Naive thymus-derived CD8-positive, alpha-beta T cell (primary cell): ENCODE measurements at places on chromosomes 3 and 15. TPM values are rescaled to one million over a fixed set of nuclear protein-coding genes. Genes with fewer than 3 reads are reported as not detected.

LMAN1L gene
- not detected for polyA plus RNA-seq

DNA sequence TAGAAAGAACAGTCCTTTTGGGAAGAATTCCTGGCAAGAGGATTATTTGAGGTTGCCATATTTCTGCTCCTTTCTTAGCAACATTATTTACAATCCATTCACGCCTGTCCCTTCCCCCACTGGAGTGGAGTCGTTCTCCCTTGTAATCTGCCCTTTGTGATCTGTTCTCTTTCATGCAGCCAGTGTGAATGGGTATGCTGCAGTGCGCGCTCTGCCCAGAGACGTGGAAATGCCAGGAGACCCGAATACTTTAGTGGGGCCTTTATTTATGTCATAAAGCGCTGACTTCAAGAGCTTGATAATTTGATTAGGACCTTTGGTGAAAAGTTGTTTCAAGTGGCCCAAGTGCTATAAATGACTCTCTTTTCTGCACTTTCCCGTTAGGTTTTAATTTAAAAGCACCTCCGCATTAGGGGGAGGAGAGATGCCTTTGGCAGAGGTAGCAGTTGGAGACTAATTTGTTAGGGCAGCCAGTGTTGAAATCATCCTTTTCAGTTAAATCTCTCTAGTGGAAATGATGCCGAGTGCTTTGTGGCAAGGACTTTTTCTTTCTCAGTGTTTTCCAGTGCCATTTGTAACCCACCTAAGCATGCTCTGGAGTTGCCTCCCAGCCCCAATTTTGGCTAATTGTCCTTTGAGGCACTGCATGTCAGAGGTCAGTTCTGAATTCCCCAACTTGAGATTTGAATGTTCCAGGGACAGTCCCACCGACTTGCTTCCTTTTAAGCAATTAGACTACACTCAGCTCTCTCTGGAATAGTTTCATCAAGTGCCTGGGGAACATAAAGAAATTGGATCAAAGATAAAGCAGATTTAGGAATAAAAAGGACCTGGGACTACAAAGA is 52.4 kb downstream of the PSMD6 start:
- DNase-seq = no peak
- peaks cover 96% of the 10 kb centered on the region for H3K4me1 ChIP-seq
- H3K27ac ChIP-seq = peak overlapping the region; percentile 97
- H3K36me3 ChIP-seq = peaks cover 8% of the 10 kb centered on the region

GRCh38 chr3:95926904-95927501 is 887.4 kb upstream of the EPHA6 start:
- no peaks in the 10 kb centered on the region for H3K4me1 ChIP-seq
- no peak for DNase-seq
- no peaks in the 10 kb centered on the region for H3K36me3 ChIP-seq
- no peak overlapping the region for H3K4me3 ChIP-seq
- H3K27ac ChIP-seq = no peak overlapping the region

ATP13A4 gene
- not detected for polyA plus RNA-seq

STAB1 gene
- polyA plus RNA-seq = not detected

DNA sequence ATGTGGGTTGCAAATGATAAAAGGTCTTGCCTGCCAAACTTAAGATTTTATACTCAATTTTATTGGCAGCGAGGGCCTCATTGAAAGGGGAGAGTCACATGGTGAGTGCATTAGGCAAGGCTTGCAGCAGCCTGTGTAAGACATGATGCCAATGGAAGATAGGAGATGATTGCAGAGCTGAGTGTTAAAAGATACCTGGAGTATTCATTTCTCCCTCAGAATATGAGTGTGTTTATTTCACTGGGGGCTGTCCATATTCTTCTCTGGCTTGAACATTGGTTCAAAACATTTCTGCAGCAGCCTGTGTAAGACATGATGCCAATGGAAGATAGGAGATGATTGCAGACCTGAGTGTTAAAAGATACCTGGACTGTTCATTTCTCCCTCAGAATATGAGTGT is 165.2 kb upstream of the NUDT16 start:
- no peak overlapping the region for H3K27ac ChIP-seq
- peaks cover 3% of the 10 kb centered on the region for H3K27me3 ChIP-seq

GRCh38 chr15:74270854-74271520 is 34.9 kb downstream of the CCDC33 start:
- no peaks in the 10 kb centered on the region for H3K4me1 ChIP-seq
- no peak for DNase-seq
- no peaks in the 10 kb centered on the region for H3K36me3 ChIP-seq
- no peak overlapping the region for H3K4me3 ChIP-seq

DNA sequence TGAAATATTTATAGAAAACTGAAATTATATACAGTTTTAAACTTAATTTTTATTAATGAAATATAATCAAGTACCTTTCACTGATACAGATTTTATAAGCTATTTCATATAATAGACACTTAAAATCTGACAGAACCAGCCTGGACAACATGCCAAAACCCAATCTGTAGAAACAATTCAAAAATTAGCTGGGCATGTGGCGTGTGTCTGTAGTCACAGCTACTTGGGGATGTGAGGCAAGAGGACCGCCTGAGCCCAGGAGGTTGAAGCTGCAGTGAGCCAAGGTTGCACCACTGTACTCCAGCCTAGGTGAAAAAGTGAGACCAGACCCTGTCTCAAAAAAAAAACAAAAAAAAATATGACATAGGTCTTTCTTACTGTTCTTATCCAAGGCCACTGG is 238.3 kb upstream of the MANF start:
- DNase-seq = no peak
- peaks cover 6% of the 10 kb centered on the region for H3K4me1 ChIP-seq
- peaks cover 4% of the 10 kb centered on the region for H3K36me3 ChIP-seq

- no peak overlapping the region for H3K4me3 ChIP-seq
- H3K27ac ChIP-seq = no peak overlapping the region
- no peaks in the 10 kb centered on the region for H3K27me3 ChIP-seq
- peaks cover 11% of the 10 kb centered on the region for H3K36me3 ChIP-seq
These were observed 32.1 kb downstream of the ZNF592 start for GRCh38 chr15:84780492-84780891.

LYSMD2 gene
- polyA plus RNA-seq = 29.6 TPM

DNA sequence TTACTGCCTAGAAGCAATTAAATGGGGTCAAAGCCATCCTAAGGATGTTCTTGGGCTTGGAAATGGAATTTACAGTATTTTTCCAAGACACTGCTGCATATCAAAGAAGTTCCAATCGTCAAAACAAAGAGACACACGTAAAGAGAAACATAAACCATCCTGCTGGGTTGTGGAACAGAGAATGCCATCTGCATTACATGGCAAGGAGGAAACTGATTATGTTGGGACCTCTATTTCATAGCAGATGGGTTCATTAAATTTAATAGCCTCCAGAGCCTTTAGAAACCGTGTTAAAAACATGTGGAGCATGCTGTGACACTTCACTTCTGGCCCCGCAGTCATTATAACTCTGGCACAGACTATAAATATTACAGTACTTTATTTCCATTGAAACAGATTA is 154.6 kb downstream of the LRTM1 start:
- H3K27me3 ChIP-seq = peaks cover 6% of the 10 kb centered on the region
- H3K4me3 ChIP-seq = no peak overlapping the region
- H3K4me1 ChIP-seq = no peaks in the 10 kb centered on the region
- no peak overlapping the region for H3K27ac ChIP-seq
- no peak for DNase-seq
- no peaks in the 10 kb centered on the region for H3K36me3 ChIP-seq

DCBLD2 gene
- polyA plus RNA-seq = 0.93 TPM

DNA sequence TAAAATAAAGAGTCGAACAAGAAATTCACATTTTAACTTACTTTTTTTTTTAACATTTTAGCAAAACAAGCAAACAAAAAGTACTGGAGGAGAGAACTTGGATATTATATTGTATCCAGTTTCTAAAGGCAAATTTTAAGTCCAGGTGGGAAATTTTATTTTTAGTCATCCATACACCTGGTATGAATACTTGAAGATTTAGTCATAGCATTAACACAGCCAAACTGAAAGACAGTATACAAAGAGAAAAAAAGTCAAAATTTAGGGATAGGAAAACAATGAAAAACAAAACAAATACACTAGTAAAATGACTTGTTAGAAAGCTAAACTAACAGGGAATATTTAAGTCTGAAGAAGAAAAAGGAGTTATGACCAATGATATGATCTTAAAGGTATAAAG is 69.1 kb downstream of the PROS1 start:
- no peak for DNase-seq
- no peak overlapping the region for H3K27ac ChIP-seq
- no peaks in the 10 kb centered on the region for H3K36me3 ChIP-seq
- no peak overlapping the region for H3K4me3 ChIP-seq
- H3K27me3 ChIP-seq = no peaks in the 10 kb centered on the region
- H3K4me1 ChIP-seq = no peaks in the 10 kb centered on the region

DNA sequence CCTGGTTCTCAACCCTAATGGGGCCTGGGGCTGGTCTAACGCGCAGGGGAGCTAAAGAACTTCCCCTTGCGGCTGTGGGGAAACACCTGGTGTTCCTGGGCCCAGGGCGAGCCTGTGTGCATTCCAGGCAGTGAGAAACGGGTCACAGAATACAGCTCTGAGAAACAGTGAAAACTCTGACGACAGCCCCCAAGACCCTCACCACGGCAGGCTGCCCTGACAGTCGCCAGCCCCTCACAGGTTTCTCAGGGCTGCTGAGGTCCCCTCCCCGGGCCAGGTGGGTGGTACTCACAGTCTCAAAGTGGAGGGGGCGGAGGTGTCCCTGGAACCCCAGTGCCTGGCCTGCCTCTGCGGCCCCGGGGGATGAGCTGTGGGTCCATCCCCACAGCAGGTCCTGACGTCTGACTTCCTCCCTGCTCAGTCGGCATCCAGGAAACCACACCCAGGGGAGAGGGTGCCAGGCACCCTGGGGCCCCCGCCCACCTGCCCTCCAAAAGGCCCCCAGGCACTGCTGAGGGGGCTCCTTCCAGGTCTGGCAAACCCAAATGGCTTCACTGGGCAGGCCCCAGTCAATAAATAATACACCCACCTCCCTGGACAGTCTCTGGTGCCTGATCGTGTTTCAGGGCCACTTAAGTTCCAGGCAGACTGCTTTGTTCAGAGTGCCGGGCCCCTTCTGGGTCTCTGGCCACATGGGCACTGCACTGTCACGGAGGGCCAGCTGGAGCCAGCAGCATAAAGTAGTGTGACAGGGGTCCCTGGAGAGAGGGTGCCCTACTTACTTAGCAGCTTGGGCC is 57.7 kb downstream of the IQSEC1 start:
- peak overlapping the region; percentile 89 for H3K4me3 ChIP-seq
- no peaks in the 10 kb centered on the region for H3K27me3 ChIP-seq
- DNase-seq = peak; percentile 64
- H3K36me3 ChIP-seq = peaks cover 5% of the 10 kb centered on the region

GRCh38 chr3:186613637-186614265 is 891 bp downstream of the AHSG start:
- no peaks in the 10 kb centered on the region for H3K36me3 ChIP-seq
- H3K27ac ChIP-seq = peak overlapping the region; percentile 15
- peak overlapping the region; percentile 2 for H3K4me3 ChIP-seq
- no peak for DNase-seq
- peaks cover 16% of the 10 kb centered on the region for H3K27me3 ChIP-seq

DNA sequence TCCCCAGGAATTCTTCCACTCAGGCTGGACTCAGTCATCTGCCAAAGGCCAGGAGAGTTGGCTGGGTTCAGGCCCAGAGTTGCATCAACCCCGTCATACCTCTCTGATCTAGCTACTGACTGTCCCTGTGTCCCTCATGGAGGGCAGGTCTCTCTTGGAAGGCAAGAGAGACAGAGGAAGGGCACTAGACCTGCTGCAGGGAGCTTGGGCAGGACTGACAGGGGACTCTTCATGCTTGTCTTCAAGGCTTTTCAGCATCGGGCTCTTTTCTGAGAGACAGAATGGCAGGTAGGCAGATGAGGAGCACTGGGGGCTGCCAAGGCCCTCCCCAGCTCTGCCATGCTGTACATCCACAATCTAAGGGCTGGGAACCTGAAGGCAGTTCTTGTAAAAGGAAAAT is 140.1 kb upstream of the MRPS22 start:
- no peak overlapping the region for H3K4me3 ChIP-seq
- H3K4me1 ChIP-seq = no peaks in the 10 kb centered on the region
- H3K36me3 ChIP-seq = no peaks in the 10 kb centered on the region
- peaks cover 4% of the 10 kb centered on the region for H3K27me3 ChIP-seq

- H3K4me1 ChIP-seq = no peaks in the 10 kb centered on the region
- H3K27ac ChIP-seq = no peak overlapping the region
- no peak overlapping the region for H3K4me3 ChIP-seq
- H3K27me3 ChIP-seq = no peaks in the 10 kb centered on the region
- DNase-seq = no peak
These were observed 37.6 kb downstream of the NANOGP8 start for GRCh38 chr15:35047528-35047927.

GRCh38 chr3:134106580-134106979 is 76.9 kb upstream of the SLCO2A1 start:
- peaks cover 10% of the 10 kb centered on the region for H3K27me3 ChIP-seq
- no peak overlapping the region for H3K4me3 ChIP-seq
- no peak for DNase-seq
- H3K36me3 ChIP-seq = peaks cover 7% of the 10 kb centered on the region
- H3K4me1 ChIP-seq = peaks cover 2% of the 10 kb centered on the region

GRCh38 chr3:110390372-110390771 is 681.2 kb upstream of the NECTIN3 start:
- DNase-seq = no peak
- no peak overlapping the region for H3K27ac ChIP-seq
- H3K4me3 ChIP-seq = no peak overlapping the region
- H3K36me3 ChIP-seq = no peaks in the 10 kb centered on the region
- H3K27me3 ChIP-seq = no peaks in the 10 kb centered on the region

TOPAZ1 gene
- polyA plus RNA-seq = not detected

PPIP5K1 gene
- polyA plus RNA-seq = 7.0 TPM

DNA sequence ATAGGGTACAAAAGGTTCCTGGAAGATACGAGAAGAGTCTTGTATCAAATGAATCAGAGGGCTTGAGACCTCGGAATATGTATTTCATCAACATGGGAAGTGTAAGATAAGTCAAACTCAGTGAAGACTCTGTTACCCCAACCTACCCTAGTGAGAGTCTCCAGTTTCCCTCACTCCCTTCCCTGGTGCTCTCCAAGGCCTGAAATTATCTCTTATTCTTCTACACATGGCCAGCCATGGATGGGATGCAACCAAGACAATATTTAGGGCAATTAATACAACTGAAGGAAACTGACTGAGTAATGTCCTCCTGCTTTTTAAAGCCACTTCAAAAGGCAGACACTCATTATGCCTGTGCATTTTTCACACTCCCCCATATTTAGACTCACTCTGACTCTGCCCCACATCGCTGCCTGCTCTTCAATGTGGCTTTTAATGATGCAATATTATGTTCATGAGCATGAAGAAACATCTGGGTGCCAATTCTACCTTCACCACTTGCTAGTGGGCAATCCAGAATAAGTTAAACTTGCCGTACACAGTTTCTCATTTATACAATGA is 137.1 kb upstream of the THBS1 start:
- H3K36me3 ChIP-seq = no peaks in the 10 kb centered on the region
- H3K4me1 ChIP-seq = no peaks in the 10 kb centered on the region
- no peak for DNase-seq

DNA sequence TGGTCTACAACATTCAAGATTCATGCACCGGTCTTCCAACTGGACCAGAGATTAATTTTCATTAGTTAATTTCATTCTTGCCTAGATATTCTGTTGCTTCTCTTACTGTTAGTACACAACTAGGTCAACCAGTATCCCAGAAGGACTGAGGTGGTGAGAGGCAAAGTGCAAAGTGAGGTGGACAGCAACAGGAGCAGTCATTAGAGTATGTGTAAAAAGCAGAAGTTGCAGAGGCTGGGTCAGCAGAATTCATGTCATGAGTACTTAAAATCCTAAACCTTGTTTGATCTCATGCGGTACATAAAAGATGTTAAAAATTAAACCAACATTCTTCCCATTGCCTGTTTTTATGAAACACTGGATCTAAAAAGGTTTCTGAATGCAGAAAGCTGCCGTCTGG is 46.7 kb downstream of the PARP14 start:
- peaks cover 44% of the 10 kb centered on the region for H3K36me3 ChIP-seq
- H3K4me3 ChIP-seq = no peak overlapping the region
- no peak overlapping the region for H3K27ac ChIP-seq
- H3K27me3 ChIP-seq = no peaks in the 10 kb centered on the region
